Hematopoietic multipotent progenitor cell treated with erythropoietin and hydrocortisone succinate and interleukin-3 and kit ligand, for 4 days (in vitro differentiated cells): ENCODE measurements at places on chromosomes 3 and 15.

DNA sequence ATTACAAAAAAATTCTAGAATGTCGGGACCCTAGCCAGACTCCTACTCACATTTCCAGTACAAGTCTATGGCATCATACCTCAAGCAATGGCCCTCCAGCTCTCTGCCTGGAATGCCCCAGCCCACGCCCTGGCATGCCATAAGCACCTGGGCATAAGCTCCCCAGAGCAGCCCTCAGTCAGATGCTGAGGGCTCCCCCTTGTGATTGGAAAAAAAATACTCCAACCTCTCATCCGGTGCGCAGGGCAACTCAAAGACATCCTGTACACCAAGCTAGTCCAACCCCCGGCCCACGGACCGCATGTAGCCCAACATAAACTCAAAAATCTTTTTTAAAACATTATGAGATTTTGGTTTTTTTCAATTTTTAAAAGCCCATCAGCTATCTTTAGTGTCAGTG lies 115.4 kb downstream of the NEK10 start:
- DNase-seq = peak; percentile 48

- DNase-seq = no peak
These were observed 237.4 kb upstream of the TGFBR2 start for GRCh38 chr3:30368978-30369377.

DNA sequence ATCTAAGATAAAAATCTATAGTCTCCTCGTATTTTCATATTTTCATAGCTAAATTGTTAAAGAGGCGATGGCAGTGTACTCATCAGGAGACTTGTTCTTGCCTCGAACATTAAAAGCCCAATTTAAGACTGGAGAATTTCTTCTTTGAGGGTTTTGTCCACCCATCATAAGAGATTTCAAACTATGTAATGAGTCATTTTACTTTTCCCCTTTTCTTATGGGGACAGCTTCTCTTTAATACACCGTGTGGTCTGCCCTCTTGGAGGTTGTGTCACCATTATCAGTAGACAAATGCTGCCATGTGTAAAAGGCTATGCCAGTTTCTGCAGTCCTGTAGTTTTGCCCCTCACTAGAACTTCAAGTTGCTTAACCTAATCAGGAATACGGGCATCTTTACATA lies 16.9 kb downstream of the TGFBR2 start:
- peak; percentile 55 for DNase-seq

DNA sequence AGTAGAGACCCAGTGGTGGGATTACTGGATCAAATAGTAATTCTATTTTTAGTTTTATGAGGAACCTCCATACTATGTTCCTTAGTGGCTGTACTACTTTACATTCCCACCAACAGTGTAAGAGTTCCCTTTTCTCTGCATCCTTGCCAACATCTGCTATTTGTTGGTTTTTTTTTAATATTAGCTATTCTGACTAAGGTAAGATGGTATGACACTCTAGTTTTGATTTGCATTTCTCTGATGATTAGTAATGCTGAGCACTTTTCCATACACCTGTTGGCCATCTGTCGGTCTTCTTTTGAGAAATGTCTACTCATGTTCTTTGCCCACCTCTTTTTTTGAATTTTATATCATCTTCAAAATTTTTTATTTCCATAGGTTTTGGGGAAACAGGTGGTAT lies 34.2 kb upstream of the RAP2B start:
- DNase-seq = no peak

DNA sequence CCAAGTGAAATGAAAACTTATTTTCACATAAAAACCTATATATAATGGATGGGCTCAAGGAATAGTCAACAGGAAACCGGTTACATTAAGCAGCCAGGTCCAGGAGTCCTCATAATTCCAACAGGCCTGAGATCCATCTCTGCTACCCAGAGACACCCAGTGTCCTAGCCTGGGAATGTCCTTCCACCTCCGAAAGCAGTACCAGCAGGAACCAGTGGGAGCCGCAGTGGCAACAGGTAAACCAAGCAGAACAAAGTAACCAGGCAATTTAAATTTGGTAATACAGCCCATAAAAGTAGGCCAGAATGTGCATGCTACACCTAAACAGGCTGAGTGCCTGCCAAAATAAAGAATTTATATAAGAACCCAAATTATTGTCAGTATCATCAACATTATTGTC lies 195.6 kb downstream of the ZBBX start:
- no peak for DNase-seq

DNA sequence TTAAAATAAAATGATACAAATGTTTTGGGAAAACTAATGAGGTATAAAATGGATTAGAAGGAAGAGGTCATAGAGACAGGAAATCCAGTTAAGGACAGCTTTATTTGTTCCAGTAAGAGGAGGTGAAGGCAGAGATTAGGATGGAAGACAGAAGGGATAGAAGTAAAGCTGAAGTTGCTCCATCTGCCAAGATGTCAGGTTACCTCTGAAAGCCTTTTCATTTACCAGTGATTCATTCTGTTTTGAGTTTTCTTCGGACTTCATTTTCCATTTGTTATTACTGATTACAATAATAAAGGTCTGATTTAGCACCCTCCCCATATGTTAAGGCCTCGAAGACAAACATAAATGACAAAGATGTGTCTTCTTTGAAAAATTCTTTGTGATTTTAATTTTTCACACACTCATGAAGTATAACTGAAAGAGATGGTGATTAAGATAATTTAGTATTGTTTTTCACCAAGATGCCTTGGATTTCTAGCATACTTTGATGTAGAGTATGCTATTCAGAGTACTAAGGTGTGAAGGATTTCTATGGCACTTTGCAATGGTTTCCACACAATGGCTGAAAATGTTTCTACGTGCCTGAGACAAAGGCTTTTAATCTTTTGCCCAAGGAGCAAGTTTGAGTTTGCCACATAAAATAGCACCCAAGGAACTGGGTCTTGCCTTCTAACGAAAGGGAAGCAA lies 75.4 kb upstream of the PLAAT1 start:
- no peak for DNase-seq

DNA sequence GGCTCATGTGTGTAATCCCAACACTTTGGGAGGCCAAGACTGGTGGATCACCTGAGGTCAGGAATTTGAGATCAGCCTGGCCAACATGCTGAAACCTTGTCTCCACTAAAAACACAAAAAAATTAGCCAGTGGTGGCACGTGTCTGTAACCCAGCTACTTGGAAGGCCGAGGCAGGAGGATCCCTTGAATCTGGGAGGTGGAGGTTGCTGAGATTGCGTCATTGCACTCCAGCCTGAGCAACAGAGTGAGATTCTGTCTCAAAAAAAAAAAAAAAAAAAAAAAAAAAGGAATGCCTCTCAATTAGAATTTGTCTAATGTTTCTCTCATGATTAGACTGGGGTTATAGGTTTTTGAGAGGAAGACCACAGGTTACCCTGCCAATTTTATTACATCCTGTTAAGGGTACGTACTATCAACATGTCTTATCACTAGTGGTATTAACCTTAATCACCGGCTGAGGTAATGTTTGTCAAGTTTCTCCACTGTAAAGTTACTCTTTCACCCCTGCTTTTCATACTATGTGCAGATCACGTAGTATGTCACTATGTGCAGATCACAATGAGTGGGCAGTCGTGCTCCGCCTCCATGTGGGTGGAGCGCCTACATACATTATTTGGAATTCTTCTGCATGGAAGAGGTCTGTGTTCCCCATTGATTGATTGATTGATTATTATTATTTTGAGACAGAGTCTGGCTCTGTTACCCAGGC lies 6.2 kb upstream of the RPAP1 start:
- DNase-seq = no peak

- no peak for DNase-seq
These were observed 216.9 kb downstream of the ZBTB20 start for GRCh38 chr3:114929971-114930732.

DNA sequence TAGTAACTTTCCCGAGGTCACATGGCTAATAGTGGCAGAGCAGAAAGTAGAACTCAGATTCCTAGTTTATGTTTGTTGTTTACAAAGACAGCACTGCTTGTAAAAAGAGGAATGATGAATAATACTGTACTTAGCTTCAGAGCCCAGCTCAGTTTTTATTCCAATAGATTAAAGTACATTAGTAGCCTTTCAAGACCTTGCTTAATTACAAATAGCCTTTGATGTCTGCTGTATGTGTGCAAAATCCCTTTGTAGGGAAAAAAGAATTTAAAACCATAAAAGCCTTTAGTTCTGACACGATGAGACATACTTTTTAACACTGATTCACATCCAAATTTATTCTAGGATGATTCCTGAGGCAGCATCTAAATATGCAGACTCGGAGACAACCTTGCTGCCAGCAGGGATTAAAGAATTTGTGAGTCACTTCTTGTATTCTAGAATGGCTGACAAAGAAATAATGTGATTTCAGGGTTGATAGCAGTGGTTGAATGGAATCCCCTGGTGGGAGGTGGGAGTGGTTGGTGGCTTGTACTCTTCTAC lies 324.2 kb upstream of the TGFBR2 start:
- no peak for DNase-seq

- DNase-seq = no peak
These were observed 13.1 kb downstream of the PEAK1 start for GRCh38 chr15:77406846-77407245.

GRCh38 chr3:182925330-182925943 lies 54.9 kb downstream of the DCUN1D1 start:
- no peak for DNase-seq

GRCh38 chr3:187833799-187834578 lies 88.7 kb upstream of the BCL6 start:
- DNase-seq = no peak

- DNase-seq = no peak
These were observed 1375.4 kb downstream of the NSUN3 start for GRCh38 chr3:95438274-95438673.

DNA sequence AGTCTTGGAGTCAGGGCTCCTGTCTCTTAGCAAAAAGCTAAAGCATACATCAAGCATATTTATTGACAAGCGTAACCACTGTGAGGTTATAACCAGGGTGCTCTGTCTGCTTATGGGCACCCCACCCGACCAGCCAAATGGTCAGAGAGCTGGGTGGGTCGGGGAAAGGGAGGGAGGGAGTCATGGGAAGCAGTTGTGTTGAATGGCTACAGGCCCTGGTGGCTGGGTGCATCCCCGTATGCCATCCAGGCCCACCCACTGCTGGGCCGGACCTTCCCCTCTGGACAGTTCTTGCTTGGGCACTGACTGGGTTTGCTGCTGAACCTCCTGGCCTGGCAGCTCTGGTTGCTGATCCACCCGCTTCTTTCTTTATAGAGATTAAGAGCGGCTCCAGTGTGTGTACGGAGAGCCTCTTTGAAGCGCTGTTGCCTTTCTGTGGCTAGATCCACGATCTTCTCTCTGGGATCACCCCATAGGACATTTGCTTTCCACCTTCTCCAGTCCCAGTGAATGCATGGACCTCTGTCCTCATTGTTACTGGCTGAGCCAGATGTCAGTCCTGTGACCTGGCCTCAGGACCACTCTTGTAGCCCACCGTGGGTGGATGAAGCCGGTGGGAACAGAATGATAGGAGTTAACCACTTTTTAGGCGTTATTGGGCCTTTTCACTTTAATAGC lies 59.6 kb downstream of the SMAD3 start:
- DNase-seq = no peak

DNA sequence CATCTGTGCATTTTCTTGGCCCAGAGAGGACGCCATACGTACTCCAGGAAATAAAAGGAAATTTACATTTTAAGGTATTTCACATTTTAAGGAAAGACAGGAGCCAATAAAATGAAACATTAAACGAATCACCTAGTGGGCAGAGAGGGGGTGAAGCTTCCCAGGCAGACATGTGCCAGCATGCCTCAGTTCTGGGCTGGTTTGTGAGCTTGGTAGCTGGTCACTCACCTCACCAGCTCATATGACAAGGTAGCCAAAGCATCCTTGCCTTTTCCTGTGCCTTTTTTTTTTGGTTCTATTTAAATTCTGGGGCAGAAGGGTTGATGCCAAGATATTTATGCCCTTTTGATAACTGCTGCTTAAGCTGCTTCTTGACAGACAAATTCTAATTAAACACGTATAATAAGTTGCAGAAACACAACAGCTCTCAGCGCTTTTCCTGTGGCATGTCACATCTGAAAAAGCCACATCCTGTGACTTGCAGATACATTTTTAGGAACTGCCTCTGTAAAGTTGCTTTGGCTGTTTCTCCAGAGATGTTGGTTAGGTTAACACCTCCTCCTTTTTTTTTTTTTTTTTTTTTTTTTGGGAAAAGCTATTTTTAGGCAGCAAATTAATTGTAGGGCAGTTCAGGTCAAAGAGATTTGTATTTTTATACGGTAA lies 218.6 kb downstream of the PDCD6IP start:
- DNase-seq = peak; percentile 89

DNA sequence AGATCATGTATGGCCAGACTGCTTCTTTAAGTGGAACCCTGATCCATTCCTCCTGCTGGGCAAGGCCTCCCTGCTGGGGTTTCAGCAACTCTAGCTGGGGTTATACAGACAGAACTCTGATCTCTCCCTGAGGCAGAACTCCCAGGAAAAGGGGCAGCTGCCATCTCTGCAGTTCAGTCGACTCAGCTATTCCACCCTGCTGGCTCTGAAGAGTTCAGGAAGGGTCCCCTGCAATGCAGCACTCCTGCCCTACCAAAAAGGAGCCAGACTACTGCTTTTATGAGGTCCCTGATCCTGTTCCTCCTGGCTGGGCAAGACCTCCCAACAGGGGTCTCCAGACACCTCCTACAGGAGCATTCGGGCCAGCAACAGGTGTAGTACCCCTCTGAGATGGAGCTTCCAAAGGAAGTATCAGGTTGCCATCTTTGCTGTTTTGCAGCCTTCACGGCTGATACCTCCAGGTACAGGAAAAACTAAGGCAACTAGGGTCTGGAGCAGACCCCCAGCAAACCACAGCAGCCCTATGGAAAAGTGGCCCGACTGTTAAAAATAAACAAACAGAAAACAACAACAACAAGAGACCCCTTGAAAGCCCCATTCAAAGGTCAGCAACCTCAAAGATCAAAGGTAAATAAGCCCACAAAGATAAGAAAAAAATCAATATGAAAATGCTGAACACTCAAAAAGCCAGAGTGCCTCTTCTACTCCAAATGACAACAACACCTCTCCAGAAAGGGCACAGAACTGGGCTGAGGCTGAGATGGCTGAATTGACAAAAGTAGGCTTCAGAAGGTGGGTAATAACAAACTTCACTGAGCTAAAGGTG lies 14.2 kb upstream of the CP start:
- no peak for DNase-seq

DNA sequence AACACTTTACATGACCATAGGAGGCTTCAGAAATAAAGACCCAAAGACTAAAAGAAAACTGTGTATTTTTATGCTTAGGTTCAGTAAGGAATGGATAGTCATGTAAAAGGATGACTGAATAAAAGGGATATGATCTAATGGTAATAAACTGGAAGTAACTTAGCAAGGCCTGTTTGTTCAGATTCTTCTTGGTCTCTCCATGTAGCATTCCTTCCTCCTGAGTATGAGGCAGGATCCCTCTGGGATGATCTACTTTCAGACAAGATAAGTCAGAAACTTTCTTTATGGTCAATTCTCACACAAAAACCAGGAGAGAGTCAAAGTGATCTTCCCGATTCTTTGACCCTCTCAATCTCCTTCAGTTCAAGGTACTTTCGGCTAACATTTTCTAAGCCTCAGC lies 340.8 kb upstream of the DCBLD2 start:
- no peak for DNase-seq

- DNase-seq = no peak
These were observed 43.0 kb upstream of the MYRIP start for GRCh38 chr3:39766433-39766832.
